ENCODE measurements at places on chromosomes 16 and 17.
A peak's percentile ranks its signal among the peaks of the same experiment; 100 is the strongest.

DNA sequence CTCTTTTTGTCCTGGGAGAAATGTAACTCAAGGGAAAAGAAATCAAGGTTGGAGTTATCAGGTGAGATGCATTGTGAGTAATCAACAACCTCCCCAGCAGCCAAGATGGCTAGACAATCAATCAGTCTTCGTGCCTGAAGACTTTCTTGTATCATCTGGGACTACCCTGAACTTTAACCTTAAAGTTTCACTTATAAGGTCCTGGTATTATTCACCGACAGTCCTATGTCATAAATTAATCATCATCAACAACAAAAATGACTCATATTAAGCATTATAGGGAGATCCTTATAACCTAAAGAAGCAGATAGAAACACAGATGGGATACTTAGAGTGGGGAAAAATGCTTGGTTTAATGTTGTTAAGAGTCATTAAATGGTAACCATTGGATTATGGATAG lies 7.7 kb upstream of the TEKT3 start:
- no peaks in the 10 kb centered on the region for H3K36me3 ChIP-seq
- H3K27me3 ChIP-seq: peaks cover 24% of the 10 kb centered on the region
- H3K27ac ChIP-seq: no peak overlapping the region
- no peak overlapping the region for H3K4me3 ChIP-seq
- no peaks in the 10 kb centered on the region for H3K4me1 ChIP-seq

DNA sequence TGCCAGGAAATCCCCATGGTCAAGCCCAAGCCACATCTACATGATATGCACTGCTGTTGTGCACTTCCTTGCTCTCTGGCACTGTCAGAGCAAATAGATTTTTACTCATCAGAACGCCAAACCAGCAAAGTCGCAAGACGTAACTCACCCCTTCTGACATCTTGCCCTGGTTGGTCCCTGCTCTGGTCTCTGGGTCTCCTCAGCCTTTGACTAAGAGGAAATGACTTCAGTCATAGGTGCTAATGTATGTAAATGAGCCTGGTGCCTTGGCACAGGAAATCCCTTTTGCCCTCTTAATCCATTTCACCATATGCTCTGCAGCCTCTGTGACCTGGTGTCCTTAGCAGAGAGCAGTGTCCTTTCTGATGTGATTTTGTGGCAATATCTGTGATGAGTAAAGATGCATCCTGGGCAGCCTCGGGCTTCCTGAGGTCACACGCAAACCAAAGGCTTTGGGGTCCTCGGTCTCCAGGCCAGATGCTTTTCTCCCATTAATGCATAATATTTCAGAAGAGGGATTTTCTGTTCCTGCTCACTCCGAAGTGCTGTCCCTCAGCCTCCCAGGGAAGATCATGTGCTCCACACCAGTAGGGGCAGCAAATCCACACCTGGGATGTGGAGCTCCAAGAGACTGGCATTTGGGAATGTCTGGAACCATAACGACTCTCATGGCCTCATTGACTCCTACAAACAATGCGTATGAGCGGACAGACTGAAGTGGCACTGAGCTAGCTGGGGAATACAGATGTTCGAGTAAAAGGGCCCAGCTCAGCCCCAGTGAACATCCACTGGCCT lies 66.9 kb downstream of the GP2 start:
- no peaks in the 10 kb centered on the region for H3K27me3 ChIP-seq
- no peaks in the 10 kb centered on the region for H3K4me1 ChIP-seq
- DNase-seq: no peak
- no peaks in the 10 kb centered on the region for H3K36me3 ChIP-seq
- no peak overlapping the region for H3K4me3 ChIP-seq

DNA sequence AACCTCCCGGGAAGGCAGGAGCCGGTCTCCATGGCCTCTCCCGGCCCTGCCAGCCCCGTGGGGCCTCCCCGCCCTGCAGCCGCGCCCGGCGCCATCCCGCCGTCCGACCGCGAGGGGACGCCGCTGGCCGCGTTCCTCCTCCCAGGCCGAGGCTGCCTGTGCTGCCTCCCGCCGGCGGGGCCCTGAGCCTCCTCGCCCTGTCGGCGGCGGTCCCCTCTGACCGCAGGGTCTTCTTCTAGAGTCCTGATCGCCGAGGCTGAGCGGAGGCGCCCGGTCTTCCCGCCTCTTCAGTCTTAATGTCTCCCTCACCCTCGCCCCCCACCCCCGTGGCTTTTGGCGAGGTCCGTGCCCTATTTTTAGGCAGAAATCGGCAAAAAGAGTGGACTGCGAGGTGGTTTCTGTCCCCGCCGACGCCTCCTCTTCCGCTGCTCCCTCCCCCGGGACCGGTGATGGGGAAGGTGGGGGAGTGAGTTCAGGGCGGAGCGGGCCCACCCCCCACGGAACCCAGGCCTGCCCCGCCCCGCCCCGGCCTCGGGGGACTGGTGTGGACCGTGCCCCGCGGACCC lies 794 bp upstream of the CPNE7 start:
- H3K4me1 ChIP-seq: peaks cover 20% of the 10 kb centered on the region
- H3K27me3 ChIP-seq: peaks cover 4% of the 10 kb centered on the region
- H3K4me3 ChIP-seq: no peak overlapping the region
- DNase-seq: peak; percentile 42

DNA sequence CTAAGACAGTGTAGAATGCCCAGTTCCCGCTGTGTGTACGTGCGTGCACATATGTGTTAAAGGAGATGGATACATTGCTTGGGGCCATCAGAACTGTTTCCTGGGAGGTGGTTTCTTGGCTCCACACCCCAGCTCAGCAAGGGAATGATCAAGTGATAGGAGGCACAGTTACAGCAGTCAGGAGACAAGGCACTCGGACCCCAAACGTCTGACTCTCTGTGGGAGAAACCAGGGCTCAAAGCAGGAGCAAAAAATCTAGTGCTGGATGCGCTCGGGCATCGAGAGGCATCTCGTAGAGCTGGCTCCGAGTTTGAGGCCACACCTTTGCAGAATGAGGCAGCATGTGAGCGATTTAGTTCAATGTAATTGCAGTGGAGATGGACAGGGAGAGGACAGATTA lies 71.9 kb downstream of the RBBP6 start:
- no peak overlapping the region for H3K27ac ChIP-seq
- H3K4me1 ChIP-seq: no peaks in the 10 kb centered on the region
- no peak for DNase-seq

DNA sequence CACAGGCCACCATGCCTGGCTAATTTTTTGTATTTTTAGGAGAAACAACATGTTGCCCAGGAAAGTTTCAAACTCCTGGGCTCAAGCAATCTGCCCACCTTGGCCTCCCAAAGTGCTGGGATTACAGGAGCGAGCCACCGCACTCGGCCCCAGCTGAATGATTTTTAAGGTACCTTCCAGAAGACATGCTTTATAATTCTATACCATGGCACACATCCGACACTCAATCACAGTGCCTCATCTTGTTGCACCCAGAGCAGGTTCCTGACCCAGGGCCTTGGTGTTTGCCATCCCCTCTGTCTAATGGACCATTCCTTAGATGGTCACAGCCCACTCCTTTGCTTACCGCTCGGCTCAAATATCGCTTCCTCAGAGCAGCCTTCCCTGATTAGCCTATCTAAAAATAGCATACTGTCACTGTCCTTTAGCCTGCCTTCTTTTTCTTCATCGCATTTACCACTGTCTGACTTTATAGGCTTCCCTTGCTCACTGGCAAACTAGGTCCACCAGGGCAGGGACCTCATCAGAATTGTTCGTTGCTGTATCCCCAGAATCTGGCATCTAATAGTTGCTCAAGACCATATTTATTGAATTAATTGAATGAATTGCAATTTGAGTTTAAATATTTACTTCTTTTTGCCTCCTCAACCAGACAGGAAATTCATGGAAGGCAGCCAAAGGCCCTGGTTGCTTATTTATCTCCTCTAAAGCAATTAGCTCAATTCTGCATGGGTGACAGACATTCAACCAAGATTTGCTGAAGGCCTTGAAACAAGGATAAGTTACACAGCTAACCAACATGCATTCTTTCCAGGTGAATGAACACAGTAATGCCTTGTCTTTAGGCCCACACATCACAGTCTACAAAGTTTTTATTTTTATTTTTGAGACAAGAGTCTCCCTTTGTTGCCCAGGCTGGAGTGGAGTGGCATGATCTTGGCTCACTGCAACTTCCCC lies 6.3 kb upstream of the TENT4B start:
- no peak overlapping the region for H3K27ac ChIP-seq
- peaks cover 3% of the 10 kb centered on the region for H3K4me1 ChIP-seq
- no peak for DNase-seq
- H3K4me3 ChIP-seq: no peak overlapping the region

DNA sequence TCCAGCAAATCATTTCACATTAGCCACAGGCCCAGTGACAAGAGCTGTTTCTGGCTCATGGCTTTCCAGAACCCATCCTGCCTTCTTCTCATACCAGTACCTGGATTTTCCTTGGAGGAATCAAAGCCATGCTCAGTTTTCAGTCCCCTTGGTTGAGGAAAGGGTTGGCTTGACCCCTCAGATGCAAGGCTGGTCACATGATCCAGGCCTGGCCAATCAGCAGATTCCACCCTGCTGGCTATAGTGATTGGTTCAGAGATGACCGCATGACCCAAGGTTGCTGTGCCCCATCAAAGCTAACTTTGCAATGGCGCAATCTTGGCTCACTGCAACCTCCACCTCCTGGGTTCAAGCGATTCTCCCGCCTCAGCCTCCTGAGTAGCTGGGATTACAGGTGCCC lies 45.0 kb downstream of the MMP15 start:
- no peak for DNase-seq
- H3K4me3 ChIP-seq: no peak overlapping the region
- H3K27me3 ChIP-seq: no peaks in the 10 kb centered on the region
- no peaks in the 10 kb centered on the region for H3K4me1 ChIP-seq
- H3K36me3 ChIP-seq: no peaks in the 10 kb centered on the region

GRCh38 chr17:76681222-76682137 lies 29.3 kb downstream of the MXRA7 start:
- DNase-seq: peak; percentile 69
- no peak overlapping the region for H3K4me3 ChIP-seq
- no peaks in the 10 kb centered on the region for H3K36me3 ChIP-seq
- H3K27ac ChIP-seq: no peak overlapping the region

DNA sequence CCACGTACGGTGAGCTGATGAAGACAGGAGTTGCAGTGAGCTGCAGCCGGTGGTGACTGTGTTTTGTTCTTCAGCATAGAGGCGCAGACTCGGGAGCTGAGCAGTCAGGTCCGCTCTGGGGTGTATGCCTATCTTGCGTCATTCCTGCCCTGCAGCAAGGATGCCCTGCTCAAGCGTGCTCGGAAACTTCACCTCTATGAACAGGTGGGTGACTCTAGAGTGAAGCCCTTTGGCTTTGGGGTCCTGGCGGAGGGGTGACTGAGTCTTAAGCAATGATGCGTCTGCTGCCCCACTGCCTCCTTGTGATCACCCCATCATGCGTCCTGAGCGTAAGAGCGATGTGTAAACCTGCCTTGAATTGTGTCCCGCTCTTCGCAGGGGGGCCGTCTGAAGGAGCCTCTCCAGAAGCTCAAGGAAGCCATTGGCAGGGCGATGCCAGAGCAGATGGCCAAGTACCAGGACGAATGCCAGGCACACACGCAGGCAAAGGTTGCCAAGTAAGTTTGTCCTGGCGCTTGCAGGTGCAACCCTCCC lies 22.9 kb downstream of the UBN1 start:
- H3K4me3 ChIP-seq: no peak overlapping the region
- DNase-seq: no peak
- no peak overlapping the region for H3K27ac ChIP-seq
- H3K27me3 ChIP-seq: no peaks in the 10 kb centered on the region
- no peaks in the 10 kb centered on the region for H3K4me1 ChIP-seq
- peaks cover 61% of the 10 kb centered on the region for H3K36me3 ChIP-seq

DNA sequence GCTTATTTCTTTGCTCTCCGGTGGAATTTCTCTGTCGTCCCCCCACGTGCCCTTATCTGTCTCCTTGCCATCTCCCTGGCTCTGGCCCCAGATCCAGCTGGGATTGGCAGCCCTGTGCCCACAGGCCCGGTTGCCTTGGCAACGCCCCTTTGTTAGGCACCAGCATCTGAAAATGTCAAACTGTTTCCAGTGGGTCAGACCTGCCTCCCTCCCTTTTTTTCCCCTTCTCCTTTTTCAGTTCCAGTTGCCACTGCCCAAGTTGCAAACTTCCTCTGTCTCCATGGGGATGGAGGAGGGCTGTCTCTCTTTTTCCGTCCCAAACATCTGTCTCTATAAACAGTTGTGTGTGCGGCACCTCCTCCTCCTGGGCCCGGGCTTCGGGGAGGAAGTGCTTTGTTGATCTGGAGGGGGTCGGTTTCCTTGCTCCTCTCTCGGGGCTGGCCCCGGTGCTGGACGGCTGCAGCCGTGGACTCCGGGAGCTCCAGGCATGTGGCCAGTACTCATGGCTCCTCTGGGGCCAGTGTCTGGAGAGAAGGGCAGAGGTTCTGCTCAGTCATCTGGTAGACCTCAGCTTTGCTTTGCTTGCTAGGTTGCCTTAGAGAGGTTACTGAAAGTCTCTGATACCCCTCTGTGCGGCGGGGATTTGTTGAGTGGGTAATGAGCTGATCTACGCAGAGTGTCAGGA lies 35.3 kb downstream of the SOCS3 start:
- no peak overlapping the region for H3K27ac ChIP-seq
- H3K4me1 ChIP-seq: peaks cover 17% of the 10 kb centered on the region
- no peaks in the 10 kb centered on the region for H3K36me3 ChIP-seq
- no peak overlapping the region for H3K4me3 ChIP-seq

DNA sequence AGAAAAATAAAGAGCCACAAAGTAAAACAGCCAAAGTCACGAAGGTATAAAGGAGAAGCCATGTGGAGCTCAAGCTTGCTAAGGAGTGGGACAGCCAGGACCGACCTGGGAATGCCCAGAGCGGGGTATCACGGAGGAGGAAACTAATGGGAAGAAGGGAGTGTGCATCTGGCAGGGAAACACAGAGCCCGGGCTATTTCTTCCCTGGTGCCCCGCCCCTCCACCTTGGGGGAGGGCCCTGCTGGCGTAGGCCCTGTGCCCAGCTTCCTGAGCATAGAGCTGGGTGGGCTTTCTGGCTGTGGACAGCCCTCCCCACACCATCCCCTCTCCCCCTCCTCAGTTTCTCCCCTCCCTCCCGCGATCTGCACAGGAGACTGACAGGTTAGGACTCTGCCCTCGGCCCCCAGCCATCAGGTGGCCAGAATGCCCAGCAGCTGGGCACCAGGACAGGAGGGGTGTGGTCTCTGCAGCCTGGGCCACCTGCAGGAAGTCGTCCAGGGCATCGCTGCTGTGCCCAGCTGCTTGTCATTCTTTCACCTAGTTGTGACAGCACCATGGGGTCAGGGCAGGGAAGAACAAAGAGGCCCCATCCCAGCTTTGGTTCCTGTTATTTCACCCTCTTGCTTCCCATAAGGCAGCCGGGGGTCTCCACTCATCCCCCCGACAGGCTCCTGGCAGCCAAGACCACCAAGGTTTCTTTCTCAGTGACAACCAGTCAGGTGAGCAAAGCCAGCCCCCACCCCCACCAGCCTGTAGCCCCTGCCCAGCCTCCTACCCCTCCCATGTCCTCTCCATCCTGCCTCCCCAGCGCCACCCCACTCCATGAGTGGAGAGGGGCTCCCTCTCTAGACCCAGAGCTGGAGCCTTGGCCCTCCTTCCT lies 7.1 kb upstream of the DCAF7 start:
- H3K4me1 ChIP-seq: peaks cover 4% of the 10 kb centered on the region
- no peaks in the 10 kb centered on the region for H3K27me3 ChIP-seq
- H3K4me3 ChIP-seq: no peak overlapping the region
- no peak overlapping the region for H3K27ac ChIP-seq
